HFFc6 (cell line): ENCODE measurements at places on chromosomes 3 and 15.

DNA sequence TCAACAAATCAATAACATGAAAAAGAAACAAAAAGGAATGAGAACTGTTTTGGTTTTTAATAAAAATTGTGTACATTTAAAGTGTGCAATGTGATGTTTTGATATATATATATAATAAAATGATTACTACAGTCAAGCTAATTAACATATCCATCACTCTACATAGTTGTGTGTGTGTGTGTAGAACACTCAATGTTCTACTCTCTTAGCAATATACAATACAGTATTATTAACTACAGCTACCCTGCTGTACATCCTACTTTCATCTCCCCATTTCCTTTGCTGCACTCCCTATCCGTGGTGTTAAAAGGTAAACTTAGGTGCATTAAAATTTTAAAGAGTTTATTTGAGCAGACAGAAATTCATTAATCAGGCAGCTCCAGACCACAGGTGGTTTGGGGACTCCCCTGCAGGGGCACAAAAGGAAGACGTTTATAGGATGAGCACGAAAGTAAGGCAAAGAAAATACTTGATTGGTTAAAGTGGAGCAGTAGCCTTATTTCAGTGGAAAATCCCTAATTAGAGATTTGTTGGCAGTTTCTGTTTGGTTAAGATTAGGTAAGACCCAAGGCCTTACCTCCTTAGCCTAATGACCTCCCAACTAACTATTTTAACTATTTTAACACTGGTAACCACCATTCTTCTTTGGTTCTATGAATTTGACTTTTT is 61.8 kb upstream of the SNRK start:
- no peak overlapping the region for H3K27ac ChIP-seq
- peaks cover 15% of the 10 kb centered on the region for H3K36me3 ChIP-seq
- no peak overlapping the region for H3K4me3 ChIP-seq
- H3K4me1 ChIP-seq = peaks cover 13% of the 10 kb centered on the region

DNA sequence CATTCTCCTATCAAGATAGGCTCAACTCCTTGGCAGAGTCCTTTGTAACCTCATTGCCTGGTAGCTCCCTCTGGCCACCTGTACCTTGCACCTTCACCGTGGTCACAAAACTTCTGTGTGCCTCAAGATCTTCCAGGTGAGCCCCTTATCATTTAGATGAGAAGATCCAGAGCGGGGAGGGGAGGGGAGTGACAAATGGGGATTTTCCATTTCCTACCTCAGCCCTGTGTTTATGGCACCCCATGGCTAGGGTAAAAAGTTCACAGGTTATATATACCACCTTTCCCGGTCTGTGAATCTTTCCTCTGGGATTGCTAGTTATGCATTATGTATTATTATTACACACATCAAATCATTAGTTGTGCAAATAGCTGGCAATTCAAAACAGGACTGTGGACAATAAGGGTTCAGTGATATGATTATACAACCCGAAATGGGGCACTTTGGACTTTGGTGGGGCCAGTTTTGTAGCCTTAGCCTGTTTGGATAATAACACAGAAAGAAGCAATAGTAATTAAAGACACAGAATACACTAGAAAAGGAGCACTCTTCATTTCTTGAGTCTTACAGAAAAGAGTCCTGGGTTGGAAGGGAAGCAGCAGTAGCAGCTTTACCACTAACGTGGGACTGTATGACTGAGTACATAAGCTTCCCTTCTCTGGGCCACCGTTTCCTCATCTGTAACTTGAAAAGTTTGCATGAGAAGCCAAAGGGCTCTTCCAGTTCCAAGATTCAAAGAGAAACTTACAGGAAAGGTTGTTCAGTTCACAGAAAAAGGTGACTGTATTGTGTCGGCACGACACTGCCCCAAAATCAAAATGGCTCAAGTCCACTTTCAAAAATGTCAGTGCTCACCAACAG is 7.1 kb downstream of the TLE3 start:
- peaks cover 35% of the 10 kb centered on the region for H3K4me1 ChIP-seq
- no peak for DNase-seq
- H3K27ac ChIP-seq = no peak overlapping the region
- no peak overlapping the region for H3K4me3 ChIP-seq
- no peaks in the 10 kb centered on the region; the same call in none of the 2 replicates for H3K27me3 ChIP-seq
- H3K36me3 ChIP-seq = peaks cover 31% of the 10 kb centered on the region

DNA sequence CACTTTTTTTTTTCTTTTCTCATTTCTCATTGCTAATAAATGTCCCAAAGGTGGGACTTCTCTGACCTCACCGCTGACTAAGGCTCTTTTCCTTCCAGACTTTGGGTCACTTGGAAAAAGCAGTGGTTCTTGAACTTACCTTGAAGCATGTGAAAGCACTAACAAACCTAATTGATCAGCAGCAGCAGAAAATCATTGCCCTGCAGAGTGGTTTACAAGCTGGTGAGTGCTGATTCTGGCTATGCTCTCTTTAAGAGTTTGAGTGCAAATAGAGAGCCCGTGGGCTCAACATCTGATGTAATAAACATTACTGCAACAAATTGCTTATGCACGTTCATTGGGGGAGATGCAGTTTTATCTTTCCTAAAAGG is 2.0 kb downstream of the BHLHE40 start:
- H3K4me1 ChIP-seq = peaks cover 78% of the 10 kb centered on the region
- DNase-seq = no peak
- H3K27ac ChIP-seq = peak overlapping the region; percentile 72
- H3K4me3 ChIP-seq = peak overlapping the region; percentile 99
- H3K27me3 ChIP-seq = no peaks in the 10 kb centered on the region; the same call in 1 of the 2 replicates

DNA sequence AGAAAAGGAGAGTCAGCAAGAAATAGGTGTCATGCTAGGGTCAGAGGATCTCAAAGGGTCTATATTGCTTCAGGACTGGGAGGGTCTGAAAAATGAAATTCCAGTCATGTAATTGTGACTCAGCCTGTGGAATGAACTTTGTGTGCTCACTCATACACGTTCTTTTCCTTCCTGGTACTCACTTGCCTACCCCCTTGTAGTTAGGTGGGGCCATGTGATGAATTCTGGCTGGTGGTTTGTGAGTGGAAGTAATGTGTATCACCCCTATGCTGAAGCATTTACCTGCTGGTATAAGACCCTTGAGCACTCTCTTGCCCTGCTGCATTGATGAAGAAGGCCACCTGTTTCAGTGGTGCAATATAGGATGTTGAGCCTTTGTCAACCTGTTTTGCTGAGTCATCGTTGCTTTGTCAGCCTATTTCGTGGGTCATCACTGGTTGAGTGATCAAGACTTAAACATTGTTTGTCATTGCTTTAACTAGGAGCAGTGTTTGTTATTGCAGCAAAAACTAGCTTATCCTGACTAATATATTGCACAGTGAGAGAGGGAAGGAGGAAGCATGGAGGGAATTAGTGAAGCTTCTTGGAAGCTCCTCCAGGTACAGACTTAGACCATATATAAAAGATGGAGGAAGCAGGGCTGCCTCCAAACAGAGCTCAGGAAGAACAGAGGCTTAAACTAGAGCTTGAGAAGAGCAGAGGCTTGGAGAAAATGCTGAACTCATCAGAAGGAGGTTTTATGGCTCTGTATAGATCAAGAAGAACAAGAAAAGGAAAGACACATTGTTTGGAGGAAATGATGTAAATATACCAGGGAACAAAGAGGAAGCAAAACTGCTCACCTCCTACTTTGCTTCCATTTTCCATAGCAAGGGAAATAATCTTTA is 28.9 kb downstream of the TLNRD1 start:
- peaks cover 11% of the 10 kb centered on the region for H3K36me3 ChIP-seq
- H3K27me3 ChIP-seq = peaks cover 2% of the 10 kb centered on the region; the same call in 1 of the 2 replicates
- H3K4me1 ChIP-seq = peaks cover 43% of the 10 kb centered on the region
- H3K4me3 ChIP-seq = no peak overlapping the region
- H3K27ac ChIP-seq = no peak overlapping the region
- no peak for DNase-seq

GRCh38 chr3:16249336-16249735 is 15.4 kb downstream of the DPH3 start:
- H3K27me3 ChIP-seq = no peaks in the 10 kb centered on the region; the same call in 1 of the 2 replicates
- H3K36me3 ChIP-seq = no peaks in the 10 kb centered on the region
- peak; percentile 38 for DNase-seq

- H3K4me3 ChIP-seq = no peak overlapping the region
- no peaks in the 10 kb centered on the region for H3K36me3 ChIP-seq
- no peak for DNase-seq
- H3K4me1 ChIP-seq = no peaks in the 10 kb centered on the region
- H3K27ac ChIP-seq = no peak overlapping the region
- H3K27me3 ChIP-seq = no peaks in the 10 kb centered on the region
These were observed 1055.7 kb upstream of the EPHA6 start for GRCh38 chr3:95758707-95759106.

GRCh38 chr3:37030588-37030987 is 37.3 kb downstream of the MLH1 start:
- peak overlapping the region; percentile 78 for H3K27ac ChIP-seq
- H3K27me3 ChIP-seq = peaks cover 4% of the 10 kb centered on the region
- H3K4me1 ChIP-seq = peaks cover 29% of the 10 kb centered on the region
- DNase-seq = no peak
- no peak overlapping the region for H3K4me3 ChIP-seq
- peaks cover 33% of the 10 kb centered on the region for H3K36me3 ChIP-seq

- no peak overlapping the region for H3K27ac ChIP-seq
- no peaks in the 10 kb centered on the region for H3K36me3 ChIP-seq
- H3K4me3 ChIP-seq = peak overlapping the region; percentile 90
- no peak for DNase-seq
- peaks cover 18% of the 10 kb centered on the region for H3K4me1 ChIP-seq
These were observed 2.4 kb downstream of the ADAMTS9 start for GRCh38 chr3:64685331-64685799.

- peaks cover 17% of the 10 kb centered on the region for H3K4me1 ChIP-seq
- no peaks in the 10 kb centered on the region for H3K36me3 ChIP-seq
- peak overlapping the region; percentile 52 for H3K27ac ChIP-seq
- DNase-seq = no peak
These were observed 45.7 kb upstream of the INO80 start for GRCh38 chr15:41161736-41162135.
